Immature natural killer cell (primary cell): ENCODE measurements at places on chromosomes 4 and X. TPM values are rescaled to one million over a fixed set of nuclear protein-coding genes. Genes with fewer than 3 reads are reported as not detected.

BEX5 gene
- polyA plus RNA-seq, result 1.9 TPM

P2RY4 gene
- not detected for polyA plus RNA-seq

RRAGB gene
- 10.8 TPM for polyA plus RNA-seq

STPG2 gene
- polyA plus RNA-seq, result not detected

NDST3 gene
- not detected for polyA plus RNA-seq

CDKL2 gene
- polyA plus RNA-seq, result 0.08 TPM

GPR50 gene
- not detected for polyA plus RNA-seq

NWD2 gene
- not detected for polyA plus RNA-seq

RBM46 gene
- not detected for polyA plus RNA-seq

ETDB gene
- not detected for polyA plus RNA-seq

FSTL5 gene
- not detected for polyA plus RNA-seq

NUDT6 gene
- 1.9 TPM for polyA plus RNA-seq

INTU gene
- not detected for polyA plus RNA-seq
